ENCODE measurements at places on chromosomes 4 and X. TPM values are rescaled to one million over a fixed set of nuclear protein-coding genes. Genes with fewer than 3 reads are reported as not detected.

- DNase-seq: no peak
Measured at GRCh38 chrX:40406330-40406859, 174.4 kb upstream of the ATP6AP2 start.

DNA sequence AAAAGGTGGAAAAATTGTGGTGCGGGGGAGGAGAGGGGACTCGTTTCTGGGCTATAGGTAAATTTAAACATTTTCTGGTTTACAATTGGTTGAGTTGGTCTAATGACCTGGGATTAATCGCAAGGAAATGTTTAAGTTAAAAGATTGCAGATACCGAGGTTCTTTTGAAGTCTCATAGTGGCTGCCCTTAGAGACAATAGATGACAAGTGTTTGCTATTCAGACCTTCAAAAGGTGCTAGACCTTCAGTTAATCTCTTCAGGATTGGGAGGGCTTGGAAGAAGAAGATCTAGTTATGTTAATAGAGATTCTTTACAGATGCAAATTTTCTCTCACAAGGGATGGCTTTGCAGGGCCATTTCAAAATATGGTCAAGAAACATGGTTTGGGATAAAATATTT is 2286.1 kb upstream of the AGA start:
- no peak for DNase-seq

DNA sequence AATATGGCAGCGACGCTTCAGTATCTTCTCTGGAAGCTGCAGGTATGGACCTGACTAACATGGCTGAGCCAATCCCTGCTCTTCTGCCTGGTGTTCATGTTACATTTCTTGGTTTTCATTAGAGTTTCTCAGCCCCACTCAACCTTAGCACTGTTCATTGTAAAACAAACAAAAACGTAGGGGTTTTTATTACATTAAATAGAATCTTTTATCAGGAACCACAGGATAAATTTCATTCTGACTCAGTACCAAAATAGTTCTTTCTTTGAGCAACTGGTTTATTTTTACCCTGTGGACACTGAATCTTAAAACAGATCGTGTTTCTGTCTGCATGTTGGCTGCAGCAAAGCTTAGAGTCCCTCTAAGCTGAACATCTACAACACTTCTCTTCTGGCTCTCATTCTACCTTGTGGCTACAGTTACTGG is 27.1 kb downstream of the FHIP1A start:
- DNase-seq: no peak

DNA sequence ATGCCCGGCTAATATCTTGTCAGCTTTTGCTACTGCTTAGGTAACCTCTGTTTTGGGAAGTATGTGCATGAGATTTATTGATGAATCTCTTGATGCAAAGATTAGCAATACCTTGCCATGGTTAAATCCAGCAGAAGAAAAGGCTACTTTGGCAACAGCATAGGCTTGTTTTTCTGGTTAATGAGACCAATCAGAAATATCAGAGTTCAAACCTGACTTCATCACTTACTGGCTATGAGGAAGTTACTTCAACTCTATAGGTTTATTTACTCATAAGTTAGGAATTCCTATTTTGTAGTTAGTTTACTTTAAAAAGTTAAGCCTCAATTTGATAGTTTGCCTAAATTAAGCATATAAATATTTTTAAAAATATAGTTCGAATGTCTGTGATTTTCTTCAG is 93.1 kb downstream of the PDLIM5 start:
- no peak for DNase-seq

- no peak for DNase-seq
Measured at GRCh38 chrX:63718010-63718694, 66.9 kb downstream of the ARHGEF9 start.

DNA sequence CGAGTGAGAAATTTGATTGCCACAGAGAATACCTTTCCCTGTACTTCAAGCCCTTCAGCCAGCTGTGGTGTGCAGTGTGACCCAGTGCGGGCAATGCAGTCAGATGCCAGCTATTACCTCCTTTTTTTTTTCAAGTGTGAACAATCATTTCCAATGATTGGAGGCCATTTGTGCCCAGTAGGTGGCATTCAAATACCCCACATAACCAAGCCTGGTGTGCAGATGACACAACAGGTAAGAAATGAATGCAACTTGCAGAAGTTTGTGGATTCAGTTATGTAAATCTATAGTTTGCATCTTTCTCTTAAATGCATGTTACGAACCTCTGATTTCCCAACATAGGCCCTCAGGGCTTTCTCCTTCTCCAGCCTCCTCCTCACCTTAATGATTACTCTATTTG is 98.0 kb downstream of the CLCN4 start:
- no peak for DNase-seq

RBM47 gene
- 31.5 TPM for total RNA-seq

UGT2A1 gene
- not detected for total RNA-seq

DNA sequence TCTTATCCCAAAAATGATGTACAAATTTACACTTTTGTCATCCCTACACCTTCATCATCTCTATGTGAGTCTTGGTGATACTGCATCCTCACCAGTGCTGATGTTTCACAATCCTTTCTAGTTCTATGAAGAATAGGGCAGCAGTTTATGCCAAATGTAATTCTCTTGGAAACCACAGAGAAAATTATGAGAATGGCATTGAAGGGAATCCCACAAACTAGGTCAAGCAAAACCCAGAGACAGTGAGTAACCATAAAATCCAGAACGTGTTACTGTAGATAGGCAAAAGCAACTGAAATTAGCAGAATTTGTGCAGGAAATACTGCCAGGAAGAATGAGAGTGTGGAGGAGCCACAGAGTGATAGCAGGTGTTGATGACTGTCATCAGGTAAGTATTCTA is 24.5 kb downstream of the IL15 start:
- DNase-seq: no peak

DNA sequence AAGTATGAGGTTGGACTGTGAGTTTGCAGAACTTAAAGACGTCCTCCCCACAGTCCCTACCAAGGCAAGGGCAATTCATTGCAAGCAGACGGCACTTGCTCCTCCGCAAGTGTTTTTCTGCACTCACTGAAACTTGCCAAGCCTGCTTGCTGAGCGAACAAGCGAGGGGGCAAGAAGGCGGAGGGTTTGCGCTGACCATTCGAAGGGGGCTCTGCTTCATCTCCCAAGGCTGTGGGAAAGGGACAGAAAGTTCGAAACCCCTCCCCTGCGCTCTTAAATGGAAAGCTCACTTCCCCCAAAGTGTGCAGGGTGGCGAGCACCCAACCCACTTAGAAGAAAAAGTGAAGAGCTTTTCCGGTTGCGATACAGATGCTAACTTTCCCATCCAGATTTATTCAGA is 1.4 kb downstream of the MID1 start:
- DNase-seq: no peak

FAM236A gene
- not detected for total RNA-seq

GRCh38 chr4:127783955-127784770 is 2.0 kb downstream of the HSPA4L start:
- no peak for DNase-seq

EDA2R gene
- 8.5 TPM for total RNA-seq

- no peak for DNase-seq
Measured at GRCh38 chr4:147822128-147822527, 90.2 kb downstream of the ARHGAP10 start.

ZFP42 gene
- not detected for total RNA-seq

HELQ gene
- total RNA-seq: 11.6 TPM

DNA sequence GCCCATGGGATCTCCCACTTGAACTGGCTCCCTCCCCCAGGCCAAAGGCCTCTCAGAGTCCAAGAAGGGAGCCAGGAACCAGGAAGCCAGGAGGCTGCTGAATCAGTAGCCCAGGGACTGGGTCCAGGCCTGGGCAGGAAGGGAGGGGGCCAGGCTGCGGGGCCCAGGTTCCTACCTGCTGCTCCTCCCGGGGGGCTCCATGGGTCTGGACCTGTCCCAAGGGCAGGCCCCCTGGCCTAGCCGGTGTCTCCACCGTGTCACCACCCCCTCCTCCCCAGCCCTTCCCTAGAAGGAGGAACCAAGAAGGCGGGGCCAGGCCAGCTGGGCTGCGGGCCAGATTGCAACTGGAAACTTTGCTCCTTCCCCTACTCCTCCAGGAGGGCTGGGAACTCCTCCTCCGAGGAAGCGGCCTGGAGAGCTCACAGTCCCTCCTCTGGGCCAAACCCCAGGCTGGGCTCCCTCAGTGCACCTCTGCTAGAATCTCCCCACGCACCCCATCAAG is at the start of gene IQSEC2:
TSS of gene IQSEC2 (minus strand) at position 264 of the 502 bp plus-strand sequence.
- DNase-seq: peak; percentile 7

GRCh38 chr4:8870647-8871416 is 807 bp downstream of the HMX1 start:
- DNase-seq: no peak

GRCh38 chr4:158080354-158080753 is 92.5 kb downstream of the GASK1B start:
- no peak for DNase-seq
